ENCODE measurements at places on chromosomes 16 and 17. TPM values are rescaled to one million over a fixed set of nuclear protein-coding genes. Genes with fewer than 3 reads are reported as not detected.

The GNPTG gene
- 43.5 TPM for total RNA-seq

The HS3ST6 gene
- not detected for total RNA-seq

The ZP2 gene
- not detected for total RNA-seq

The DNAAF1 gene
- total RNA-seq: not detected

The KCNH4 gene
- 0.28 TPM for total RNA-seq

The TM4SF5 gene
- not detected for total RNA-seq

The SCARF1 gene
- 12.4 TPM for total RNA-seq

The RND2 gene
- 2.9 TPM for total RNA-seq

The PYCARD gene
- total RNA-seq: 6.9 TPM

The OTOP3 gene
- total RNA-seq: not detected

The CHMP1A gene
- 48.8 TPM for total RNA-seq

The KRT33A gene
- not detected for total RNA-seq

The OR1A1 gene
- total RNA-seq: not detected

The TMEM204 gene
- total RNA-seq: 22.1 TPM

The SPSB3 gene
- 33.9 TPM for total RNA-seq

The ACSM5 gene
- total RNA-seq: 12.5 TPM

The TNFRSF17 gene
- total RNA-seq: not detected

The IRF8 gene
- 5.0 TPM for total RNA-seq

The PIK3R5 gene
- 5.1 TPM for total RNA-seq

The MT1G gene
- not detected for total RNA-seq

The CCL8 gene
- total RNA-seq: 0.84 TPM

The ACSF3 gene
- 22.4 TPM for total RNA-seq

The VAT1L gene
- 40.3 TPM for total RNA-seq

The RCVRN gene
- total RNA-seq: 0.47 TPM

The NPIPA3 gene
- 2.3 TPM for total RNA-seq

The KRTAP4-6 gene
- not detected for total RNA-seq

The DVL2 gene
- 20.0 TPM for total RNA-seq
